HCT116 (cell line): ENCODE measurements at places on chromosomes 6 and 20. TPM values are rescaled to one million over a fixed set of nuclear protein-coding genes. Genes with fewer than 3 reads are reported as not detected.

DNA sequence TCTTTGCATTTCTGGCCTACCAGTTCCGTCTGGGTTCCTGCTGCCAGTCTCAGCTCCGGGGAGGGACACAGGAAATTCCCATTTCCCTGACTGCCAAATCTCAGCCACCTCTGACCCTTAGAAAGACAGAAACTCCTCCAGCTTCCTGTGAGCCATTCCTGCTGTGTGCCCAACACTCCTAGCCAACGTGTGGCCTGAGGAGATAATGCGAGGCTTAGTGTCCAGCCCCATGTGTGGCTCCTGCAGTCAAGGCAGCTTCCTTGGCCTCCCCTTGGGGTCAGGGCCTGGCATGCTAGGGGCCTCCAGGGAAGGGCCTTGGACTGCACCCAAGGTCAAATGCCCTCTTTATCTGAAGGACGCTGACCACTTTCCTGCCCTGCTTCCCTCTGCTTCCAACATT is 45.1 kb downstream of the MAFB start:
- DNase-seq, result no peak

GRCh38 chr20:35296101-35296554 is 3.9 kb upstream of the FAM83C start:
- DNase-seq, result no peak

DNA sequence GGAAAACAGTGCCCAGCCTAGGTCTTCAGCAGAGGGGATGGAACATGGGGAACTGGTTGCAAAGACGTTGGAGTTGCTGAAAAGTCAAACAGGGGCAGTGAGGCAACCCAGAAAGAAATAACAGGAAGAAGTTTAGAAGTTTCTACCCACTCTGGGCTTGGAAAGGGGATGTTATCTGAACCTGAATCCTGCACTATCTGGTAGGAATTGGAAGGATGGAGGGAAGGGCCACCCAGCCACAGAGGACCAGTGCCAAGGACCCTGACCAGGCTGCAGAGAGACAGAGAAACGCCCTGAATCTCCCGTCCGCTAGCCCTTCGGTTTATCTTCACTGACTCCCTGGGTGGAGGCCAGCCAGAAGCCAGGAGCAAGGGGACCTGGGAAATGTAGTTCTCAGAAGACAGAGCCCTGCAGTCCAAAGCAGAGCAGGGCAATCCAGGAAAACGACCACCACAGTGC is 217.3 kb upstream of the RREB1 start:
- DNase-seq, result no peak

- peak; percentile 12 for DNase-seq
These were observed 35.9 kb upstream of the MYB start for GRCh38 chr6:135145063-135145800.

DNA sequence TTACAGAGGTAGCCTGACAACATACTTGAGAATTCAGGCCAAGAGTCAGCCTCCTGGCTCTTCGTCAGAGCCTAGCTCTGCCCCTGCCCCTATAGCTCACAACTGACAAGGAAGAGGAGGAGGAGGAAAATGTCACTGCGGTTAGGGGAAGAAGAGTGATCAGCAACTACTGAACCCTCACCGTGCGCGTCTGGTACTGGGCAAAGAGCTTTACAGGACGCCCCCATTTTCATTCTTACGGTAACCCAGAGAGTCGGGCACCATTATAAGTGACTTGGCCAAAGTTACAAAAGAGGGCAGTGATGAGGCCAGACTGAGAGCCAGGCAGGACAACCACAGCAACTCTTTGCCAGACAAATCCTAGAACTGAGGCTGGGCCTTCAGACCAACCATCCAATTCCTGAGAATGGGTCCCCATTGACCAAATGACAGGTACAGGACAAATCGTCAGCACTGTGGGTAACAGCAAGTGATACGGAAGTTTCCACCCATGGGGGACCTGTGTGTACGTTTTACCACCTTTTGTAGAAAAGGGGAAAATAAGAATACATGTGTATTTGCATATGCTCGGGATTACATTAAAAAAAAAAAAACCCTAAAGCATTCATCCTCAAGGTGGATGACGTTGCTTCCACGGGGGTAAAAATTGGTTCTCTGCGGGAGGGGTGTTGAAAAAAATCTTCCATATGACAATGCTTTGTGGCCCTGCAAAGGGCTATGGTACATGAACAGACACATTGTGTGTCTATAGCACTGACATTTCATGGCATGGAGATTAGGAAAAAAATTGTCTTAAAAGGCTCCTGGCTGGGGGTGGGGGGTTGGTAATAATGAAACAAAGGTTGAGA is 118.0 kb downstream of the NFATC2 start:
- no peak for DNase-seq

GRCh38 chr6:168919470-168920179 is 334.0 kb downstream of the THBS2 start:
- DNase-seq, result no peak

- no peak for DNase-seq
These were observed 34.3 kb downstream of the SDHAF4 start for GRCh38 chr6:70601014-70601413.

The NTSR1 gene
- total RNA-seq, result 187 TPM

- DNase-seq, result no peak
These were observed 70.1 kb upstream of the RBM24 start for GRCh38 chr6:17211101-17211500.

The PFDN6 gene
- total RNA-seq, result 90.5 TPM

GRCh38 chr20:48550814-48551213 is 277.0 kb downstream of the PREX1 start:
- no peak for DNase-seq

DNA sequence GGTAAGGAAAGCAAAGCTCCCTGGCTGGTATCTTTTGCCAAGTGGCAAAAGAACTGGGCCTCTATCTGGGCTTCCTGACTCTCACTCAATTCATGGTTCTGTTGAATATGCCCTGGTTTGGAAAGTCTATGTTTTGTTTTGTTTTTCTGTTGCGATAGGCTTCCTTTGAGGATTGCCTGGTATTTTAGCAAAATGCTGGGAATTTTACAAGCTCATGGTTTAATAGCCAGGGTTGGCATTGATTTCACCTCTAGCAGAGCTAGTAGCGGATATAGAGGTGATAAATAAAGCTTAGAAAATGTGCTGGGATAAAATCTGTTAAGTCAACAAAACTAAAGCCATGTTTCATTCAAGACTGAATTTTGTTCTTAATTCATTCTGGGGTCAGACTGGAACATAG is 109.9 kb downstream of the RNF144B start:
- no peak for DNase-seq

GRCh38 chr6:83193747-83194566 is 800 bp downstream of the RWDD2A start:
- DNase-seq, result peak; percentile 21

The PRL gene
- total RNA-seq, result not detected

The GTSF1L gene
- total RNA-seq, result not detected

GRCh38 chr6:156164701-156165452 is 612.3 kb upstream of the ARID1B start:
- DNase-seq, result no peak

- DNase-seq, result no peak
These were observed 98.8 kb downstream of the RTN4IP1 start for GRCh38 chr6:106530502-106530901.

DNA sequence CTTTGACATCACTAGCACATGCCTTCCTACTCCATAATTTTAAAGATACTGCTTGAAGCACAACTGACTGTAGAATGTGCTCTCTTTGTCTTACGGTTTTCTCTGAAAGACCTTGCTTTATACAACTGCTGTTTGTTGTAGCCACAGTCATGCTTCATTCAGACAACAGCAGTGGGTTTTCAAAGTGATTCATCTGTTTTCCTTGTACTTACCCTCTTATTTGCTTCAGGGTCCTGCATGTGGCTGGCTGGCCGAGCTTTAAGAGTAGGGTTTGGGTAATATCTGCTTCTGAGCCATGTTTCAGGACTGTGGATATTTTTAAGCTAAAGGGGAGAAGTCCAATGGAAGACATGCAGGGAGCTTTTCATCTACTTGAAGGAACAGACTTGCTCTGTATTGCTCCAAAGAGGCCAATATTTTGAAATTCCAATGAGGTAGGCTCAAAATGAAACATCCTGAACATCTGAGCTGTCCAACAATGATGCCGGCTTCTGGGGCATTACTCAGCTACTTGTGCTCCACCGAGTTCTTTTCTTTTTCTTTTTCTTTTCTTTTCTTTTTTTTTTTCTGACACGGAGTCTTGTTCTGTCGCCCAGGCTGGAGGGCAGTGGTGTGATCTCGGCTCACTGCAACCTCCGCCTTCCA is 160.2 kb upstream of the SGK1 start:
- no peak for DNase-seq

The RIPK1 gene
- 19.1 TPM for total RNA-seq

The NDRG3 gene
- total RNA-seq, result 29.3 TPM

The ULBP2 gene
- 10.2 TPM for total RNA-seq

The SEL1L2 gene
- total RNA-seq, result not detected

DNA sequence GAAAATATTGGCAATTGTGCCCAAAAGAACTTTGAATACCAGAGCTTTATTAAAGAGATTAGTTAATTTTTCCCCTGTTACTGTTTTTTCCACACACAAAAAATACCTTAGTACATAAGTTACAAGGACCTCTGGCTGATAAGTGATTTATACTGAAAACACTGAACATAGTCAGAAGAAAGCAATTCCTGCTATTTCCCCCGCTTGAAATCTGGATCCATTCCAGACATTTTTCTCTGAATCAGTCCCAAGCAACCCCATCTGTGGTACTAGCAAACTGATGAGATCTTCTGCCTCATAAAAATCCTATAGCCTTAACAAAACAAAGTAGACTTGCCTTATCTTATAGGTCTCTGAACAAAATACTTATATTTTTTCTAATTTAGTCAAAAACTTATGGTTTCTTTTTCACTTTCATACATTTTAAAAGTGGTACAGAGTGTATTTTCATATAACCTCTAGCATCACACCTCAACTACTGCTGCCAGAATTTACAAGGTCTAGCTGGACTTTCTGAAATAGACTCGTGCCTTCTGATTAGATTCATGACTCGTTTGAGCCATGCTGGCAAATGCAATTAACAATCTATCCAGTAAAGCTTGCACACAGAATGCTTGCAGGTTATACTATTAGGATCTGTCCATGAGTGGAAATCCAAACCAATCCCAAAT is 111.9 kb downstream of the TBX18 start:
- no peak for DNase-seq

- peak; percentile 58 for DNase-seq
These were observed 5.4 kb upstream of the GINM1 start for GRCh38 chr6:149560736-149561135.

The PRIM2 gene
- total RNA-seq, result 44.0 TPM

GRCh38 chr6:148952147-148953035 is 205.6 kb downstream of the UST start:
- no peak for DNase-seq

DNA sequence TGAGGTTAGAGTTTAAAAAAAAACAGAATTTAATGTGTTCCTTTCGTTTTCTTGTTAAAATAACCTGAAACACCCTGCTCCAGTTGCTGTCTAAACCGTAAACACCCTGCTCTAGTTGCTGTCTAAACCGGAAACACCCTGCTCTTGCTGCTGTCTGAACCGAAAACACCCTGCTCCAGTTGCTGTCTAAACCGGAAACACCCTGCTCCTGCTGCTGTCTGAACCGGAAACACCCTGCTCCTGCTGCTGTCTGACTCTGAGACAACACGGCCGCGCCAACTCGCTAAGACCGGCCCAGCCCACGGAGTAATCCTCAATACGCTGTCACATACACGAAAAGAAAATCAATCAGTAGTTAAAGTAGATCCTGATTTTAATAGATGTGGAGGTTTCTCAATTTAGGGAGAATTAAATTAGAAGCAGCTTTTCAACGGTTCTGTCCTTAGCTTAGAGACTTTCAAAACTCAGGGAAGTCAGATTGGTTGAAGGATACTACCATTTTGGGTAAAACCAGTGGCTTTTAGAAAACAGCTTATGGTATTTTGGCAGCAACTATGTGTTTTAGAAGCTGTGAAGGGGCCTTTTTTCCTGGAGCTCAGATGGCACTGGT is 98.3 kb downstream of the RAMACL start:
- DNase-seq, result no peak

DNA sequence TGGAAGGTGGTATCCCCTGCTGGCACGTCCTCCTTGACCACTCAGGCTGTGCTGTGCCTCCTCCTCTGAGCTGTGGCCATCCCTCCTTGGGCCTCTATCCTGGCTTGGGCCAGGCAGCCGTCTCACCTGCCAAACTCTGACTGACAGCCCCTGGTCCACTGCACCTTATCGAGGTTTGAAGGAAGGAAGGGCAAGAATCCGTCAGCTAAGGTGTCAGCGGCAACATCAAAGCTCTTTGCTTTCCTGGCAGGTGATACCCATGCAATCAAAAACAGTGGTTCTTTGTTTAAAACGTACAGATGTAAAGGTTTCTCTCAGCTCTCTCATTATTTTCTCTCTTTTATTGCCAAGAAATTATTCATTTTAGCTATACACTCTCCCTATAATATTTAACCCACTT is 203.9 kb downstream of the TBXT start:
- no peak for DNase-seq

GRCh38 chr6:21589352-21590345 is 3.9 kb upstream of the SOX4 start:
- DNase-seq, result peak; percentile 57

GRCh38 chr20:17859616-17860232 is 108.9 kb downstream of the SNX5 start:
- no peak for DNase-seq

The BNIP5 gene
- total RNA-seq, result not detected

The PTPRA gene
- total RNA-seq, result 44.6 TPM

- DNase-seq, result no peak
These were observed 19.7 kb downstream of the PBOV1 start for GRCh38 chr6:138198430-138199091.

- peak; percentile 61 for DNase-seq
These were observed 31.7 kb downstream of the FOXC1 start for GRCh38 chr6:1641343-1641885.

- no peak for DNase-seq
These were observed 30.7 kb upstream of the NT5E start for GRCh38 chr6:85419046-85419759.

- no peak for DNase-seq
These were observed 764 bp downstream of the DNTTIP1 start for GRCh38 chr20:45792317-45793118.

GRCh38 chr6:141265756-141266623 is 866.7 kb upstream of the GJE1 start:
- no peak for DNase-seq

DNA sequence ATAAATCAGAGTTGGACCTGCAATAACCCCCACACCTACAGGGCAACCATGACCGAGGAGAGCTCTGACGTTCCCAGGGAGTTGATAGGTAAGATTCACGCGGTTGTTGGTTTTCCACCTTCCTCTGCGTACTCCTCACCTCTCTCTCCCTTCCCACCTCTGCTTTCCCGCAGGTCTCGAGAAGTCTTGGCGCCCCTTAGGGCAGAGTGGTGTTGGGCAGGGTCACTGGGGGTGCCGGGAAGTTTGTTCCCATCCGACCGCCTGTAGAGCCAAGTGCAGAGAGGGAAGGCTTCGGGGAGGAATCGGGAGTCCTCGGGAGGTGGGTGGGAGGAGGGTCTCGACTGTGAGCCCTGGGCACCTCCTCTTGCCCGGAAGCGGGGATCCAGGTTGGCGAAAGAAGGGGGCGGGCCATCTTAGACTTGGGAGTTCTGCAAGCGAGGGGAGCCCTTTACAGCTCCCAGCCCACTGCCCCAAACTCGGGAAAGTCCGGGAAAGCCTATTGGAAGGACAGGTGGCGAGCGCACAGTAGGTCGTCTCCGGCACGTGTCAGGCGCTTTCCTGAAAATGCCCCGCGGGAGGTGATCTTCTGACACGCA is 672 bp downstream of the CARMIL1 start:
- DNase-seq, result no peak

GRCh38 chr6:24547243-24547642 is 52.5 kb downstream of the ALDH5A1 start:
- no peak for DNase-seq

GRCh38 chr20:62120990-62121775 is 1.1 kb upstream of the LSM14B start:
- DNase-seq, result peak; percentile 27

The LTB gene
- total RNA-seq, result 0.64 TPM

The GABRR1 gene
- not detected for total RNA-seq

The MDFI gene
- 35.5 TPM for total RNA-seq
